ENCODE measurements at places on chromosomes 7 and 10.

DNA sequence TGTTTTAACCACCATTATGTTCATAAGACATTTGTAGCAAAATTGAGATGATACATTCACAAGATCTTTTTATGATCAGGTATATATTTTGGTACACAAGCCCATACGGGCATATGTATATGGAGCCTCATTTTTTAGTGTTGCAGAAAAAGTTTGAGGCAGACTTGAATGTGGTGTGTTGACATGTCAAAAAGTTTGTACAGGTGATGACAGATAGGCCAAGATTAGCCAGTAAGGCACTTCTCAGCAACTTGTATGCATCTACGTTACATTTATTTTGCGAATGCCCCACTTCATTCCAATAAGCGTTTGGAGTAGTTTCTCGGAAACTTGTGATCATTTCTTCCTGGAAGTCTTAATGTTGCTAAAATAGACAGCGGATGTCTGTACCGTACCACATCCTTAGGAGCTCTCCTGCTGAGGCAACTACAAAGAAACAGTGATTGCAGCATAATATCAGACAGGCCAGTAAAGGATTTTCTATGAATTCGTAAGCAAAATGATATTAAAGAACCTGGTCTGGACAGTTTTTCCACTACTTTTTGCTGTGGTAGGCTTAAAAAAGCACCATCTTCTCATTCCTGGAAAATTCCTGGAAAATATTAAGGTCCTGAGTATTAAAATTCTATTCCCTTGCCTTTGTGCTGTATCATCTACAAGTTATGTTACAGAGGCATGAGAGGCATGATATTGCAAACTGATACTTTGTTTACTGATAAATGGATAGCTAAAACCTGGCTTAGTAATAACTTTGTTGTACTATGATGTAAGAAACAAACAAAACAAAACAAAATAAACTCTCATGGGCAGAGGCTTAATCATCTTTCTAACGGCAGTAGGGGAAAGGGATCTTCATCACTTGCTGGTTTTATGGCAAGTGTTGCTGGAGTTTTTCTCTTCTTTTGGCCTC lies 153.6 kb downstream of the HDAC9 start:
- no peak for DNase-seq

DNA sequence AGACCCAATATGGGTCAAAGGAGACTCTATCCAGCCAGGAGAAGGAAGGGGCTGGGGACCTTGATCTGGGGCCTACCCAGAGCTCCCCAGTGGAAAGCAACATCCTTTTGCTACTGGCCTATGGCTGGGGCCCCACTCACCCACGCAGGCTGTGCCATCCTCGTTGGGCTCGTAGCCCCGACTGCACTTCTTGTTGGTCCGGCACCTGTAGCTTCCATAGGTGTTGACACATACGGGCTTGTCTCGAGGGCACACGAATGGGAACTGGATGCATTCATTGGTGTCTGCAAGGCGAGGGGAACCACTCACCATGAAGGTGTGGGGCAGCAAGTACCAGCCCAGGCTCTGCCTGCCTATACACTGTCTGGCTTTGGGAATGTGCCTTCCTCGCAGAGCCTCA lies 30.5 kb downstream of the GOLGA7B start:
- no peak for DNase-seq

DNA sequence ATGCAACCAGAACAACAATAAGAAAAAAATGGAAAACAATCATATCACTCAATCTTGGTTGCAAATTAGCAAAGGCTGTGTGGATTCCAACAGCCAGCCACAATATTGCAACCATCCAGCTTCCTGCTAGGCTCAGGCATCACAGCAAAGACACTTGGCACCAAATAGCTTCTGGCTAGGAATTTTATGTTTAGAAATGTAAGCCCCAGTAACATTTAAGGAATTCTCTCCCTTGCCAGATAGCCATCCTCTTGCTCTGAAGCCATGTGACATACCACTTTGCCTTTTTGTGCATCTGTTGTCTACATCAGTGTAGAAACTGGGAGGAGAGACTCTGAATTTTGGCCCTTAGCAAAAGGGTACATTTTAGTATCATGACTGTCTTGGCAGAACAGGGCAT lies 22.2 kb downstream of the MKX start:
- no peak for DNase-seq

DNA sequence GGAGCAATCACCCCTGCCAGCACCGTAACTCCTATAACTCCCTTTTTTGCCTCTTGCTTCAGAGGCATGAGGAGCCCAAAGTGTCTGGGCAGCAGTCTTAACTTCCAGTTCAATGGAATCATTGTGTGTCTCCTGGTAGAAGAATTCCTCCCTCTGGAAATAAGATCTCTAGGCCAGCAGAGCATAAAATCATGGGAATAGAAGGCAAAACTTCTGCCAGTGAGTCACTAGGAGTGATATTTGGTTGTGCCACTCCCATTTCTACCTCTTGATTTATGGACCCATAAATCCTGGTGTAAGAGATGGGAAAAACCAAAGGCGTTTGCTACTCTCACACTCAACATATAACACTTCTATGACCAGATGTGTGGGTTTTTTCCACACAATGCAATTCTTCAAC lies 104.9 kb upstream of the FAM180A start:
- DNase-seq = no peak

- DNase-seq = no peak
Measured at GRCh38 chr7:74462707-74463100, 9.0 kb downstream of the GTF2IRD1 start.

DNA sequence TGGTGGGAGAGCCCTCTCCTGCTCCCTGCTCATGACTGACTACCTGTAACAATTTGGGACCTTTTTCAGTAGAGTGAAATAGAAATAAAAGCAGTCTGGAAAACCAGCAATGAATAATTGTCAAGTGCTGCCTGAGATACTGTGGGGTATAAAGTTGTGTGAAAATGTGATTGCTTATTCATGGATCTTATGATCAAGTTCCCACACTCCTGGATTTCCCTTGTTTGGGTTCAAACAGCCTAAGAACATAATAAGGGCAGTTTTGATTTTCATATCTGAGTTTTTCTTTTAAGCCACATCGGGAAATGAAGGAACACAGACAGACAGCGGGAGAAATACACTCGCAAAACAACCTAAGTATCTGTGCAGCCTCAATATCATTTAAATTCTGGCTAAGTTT lies 52.9 kb downstream of the CALD1 start:
- DNase-seq = no peak

DNA sequence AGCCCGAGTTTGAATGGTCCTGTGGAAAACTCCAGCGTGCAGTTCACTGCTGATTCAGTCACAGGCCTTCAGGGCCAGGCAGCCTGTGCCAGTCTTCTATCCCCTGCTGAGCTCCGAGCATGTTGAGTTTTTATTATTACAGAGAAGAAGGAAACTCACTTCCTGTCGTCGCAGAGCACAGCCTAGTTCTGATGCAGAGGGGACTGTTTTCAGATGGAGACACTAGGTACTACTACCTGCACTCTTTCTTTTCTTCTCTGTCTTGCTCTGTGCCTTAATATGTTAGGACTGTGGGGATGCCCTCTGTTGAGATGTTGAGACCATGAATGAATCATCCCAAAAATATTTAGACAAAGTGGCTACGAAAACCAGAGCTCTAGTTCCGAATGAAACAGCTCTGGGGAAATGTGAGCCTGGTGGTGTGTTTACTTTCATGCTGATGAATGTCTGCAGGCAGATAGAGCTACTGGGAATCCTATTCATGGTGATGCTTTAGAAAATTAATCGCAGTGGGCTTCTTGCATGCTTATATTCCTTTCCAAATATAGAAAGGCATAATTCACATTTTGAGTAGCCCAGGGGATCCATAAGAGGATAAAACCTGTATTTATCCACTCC lies 29.6 kb downstream of the CASP7 start:
- DNase-seq = no peak

- no peak for DNase-seq
Measured at GRCh38 chr10:12509016-12509793, 159.9 kb downstream of the CAMK1D start.

DNA sequence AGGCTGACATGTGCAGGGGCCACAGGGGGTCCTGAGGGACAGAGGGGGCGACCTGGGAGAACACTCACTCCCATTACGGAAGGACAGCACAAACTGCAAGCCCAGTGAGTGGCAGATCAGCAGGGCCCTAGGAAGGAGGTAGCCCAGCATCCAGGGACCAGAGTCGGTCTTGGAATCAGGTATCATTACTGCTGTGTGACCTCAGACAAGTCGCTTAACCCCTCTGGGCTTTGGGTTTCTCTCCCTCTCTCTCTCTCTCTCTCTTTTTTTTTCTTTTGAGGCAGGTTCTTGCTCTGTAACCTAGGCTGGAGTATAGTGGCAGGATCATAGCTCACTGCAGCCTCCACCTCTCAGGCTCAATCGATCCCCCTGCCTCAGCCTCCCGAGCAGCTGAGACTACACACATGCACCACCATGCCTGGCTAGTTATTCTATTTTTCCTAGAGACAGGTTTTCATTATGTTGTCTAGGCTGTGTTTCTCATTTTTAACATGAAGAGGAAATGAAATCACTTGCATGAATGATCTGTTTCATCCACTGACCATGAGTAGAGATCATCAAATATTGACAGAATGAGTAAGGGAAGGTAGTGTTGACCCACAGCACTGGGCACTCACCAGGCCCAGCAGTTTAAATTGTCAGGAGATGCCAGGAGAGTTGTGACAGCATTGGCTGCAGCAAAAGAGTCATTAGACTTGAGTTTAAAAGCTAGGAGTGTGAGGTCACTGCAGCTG lies 49.4 kb downstream of the BUB3 start:
- DNase-seq = no peak

DNA sequence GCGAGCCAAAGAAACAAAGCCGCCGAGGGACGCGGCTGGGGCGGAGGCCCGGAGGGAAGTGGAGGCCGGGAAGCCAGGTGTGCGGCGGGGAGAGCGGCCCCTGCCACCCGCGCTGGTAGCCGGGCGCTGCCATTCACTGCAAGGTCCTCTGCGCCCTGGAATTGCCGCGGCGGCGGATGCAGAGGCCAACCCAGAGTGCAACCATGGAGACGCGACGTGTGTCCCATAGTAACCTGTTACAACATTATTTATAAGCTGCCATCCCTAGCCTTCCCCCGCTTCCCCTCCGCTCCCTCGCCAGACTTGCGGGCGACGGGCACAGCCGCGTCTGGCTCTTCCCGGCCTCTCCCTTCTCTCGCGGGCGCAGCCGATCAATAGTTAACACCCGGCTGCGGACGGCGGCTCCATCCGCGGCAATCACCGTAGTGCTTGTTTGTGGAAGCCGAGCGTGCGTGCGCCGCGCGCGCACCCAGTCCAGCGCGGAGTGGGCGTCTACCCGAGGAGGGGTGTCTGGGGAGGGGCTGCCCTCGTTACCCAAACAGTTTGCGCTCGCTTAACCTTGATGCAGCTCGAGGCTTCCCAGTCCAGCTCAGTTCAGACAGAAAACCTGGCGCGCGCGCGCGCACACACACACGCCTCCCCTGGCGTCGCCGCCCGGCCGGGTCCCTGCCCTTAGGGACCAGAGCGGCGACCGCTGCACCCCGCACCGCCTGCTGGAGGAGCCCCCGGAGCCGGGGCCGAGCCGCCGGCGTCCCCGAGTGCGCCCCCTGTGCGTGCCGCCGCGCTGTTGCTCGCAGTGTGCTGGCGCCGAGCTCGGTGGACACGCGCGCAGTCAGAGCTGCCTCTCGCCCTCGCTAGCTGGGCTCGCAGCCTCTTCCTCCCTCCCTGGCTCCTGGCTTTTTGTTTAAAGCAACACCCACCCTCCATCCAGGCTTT lies 165.4 kb upstream of the DPP6 start:
- peak; percentile 33 for DNase-seq

DNA sequence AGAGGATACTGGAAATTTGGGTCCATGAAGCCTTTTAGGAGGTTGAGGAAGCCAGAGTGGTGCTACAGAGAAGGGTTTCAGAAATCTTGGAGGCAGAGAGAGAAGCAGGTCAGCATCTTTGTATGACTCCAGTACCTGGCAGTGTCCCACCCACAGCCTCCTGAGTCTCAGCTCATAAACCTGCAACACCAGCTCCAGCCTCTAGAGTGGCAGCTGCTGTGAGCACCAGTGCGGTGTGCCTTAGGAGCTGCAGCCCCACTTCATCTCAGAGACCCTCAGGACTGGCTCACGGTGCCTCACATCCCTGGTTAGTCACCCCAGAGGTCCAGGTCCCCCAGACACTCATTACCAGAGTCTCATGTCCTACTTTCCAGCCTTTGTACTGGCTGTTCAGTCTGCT lies 84.8 kb upstream of the PRKAR2B start:
- no peak for DNase-seq

DNA sequence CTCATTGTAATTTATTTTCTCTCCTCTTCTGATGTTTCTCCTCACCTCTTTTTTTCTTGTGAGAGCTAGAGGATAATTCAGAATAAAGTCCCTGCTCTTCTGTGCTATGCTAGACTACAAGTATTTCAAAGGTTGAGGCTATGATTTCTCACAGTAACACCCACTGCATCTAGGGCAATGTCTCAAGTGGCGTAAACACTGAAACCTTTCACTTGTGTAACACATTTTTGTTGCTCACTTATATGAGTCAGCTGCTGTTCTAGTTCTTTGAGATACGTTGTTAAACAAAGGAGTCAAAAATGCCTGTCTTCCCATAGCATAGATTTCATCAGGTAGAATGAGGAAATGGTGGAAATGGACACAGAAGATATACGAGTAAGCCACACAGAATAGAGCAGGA lies 305.1 kb upstream of the PITRM1 start:
- DNase-seq = no peak

GRCh38 chr10:112132435-112132834 lies 51.1 kb downstream of the GPAM start:
- no peak for DNase-seq

DNA sequence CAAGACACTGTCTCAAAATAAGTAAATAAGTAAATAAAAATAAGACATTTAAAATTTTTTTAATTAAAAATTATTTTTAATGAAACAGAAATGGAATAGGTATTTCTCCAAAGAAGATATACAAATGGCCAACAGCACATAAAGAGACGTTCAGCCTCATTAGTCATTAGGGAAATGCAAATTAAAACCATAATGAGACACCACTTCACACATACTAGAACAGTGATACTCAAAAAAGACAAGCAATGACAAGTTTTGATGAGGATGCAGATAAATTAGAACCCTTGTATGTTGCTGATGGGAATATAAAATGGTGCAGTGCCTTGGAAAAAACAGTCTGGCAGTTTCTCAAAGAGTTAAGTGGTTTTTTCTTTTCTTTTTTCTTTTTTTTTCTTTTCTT lies 26.5 kb upstream of the C10orf67 start:
- no peak for DNase-seq

- no peak for DNase-seq
Measured at GRCh38 chr7:69908454-69908853, 310.2 kb downstream of the AUTS2 start.

DNA sequence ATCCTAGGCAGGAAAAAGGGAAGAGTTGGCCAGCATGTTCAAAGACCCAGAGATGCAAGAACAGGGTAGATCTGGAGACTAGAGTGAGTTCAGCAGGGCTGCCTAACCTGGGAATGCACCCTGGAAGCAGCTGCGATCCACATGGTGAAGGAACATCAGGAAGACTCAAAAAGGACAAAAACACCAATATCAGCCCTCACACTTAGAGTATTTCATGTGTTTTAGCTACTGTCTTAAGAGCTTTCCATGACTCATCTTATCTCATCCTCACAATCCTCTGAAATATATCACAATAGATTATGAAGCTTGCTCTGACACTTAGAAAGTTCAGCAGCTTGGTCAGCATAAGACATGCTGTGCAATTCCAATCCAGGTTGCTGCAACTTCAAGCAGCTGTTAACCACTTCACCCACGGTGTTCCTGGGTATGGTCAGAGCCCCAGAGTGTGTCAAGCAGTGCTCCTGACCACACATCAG lies 380.9 kb downstream of the PARD3 start:
- DNase-seq = peak; percentile 15

GRCh38 chr7:13414181-13414580 lies 575.3 kb downstream of the ETV1 start:
- no peak for DNase-seq

Measured in uterus (tissue), 4 donors.